SK-MEL-5 (cell line): ENCODE measurements at places on chromosomes 6 and 20. TPM values are rescaled to one million over a fixed set of nuclear protein-coding genes. Genes with fewer than 3 reads are reported as not detected.

DNA sequence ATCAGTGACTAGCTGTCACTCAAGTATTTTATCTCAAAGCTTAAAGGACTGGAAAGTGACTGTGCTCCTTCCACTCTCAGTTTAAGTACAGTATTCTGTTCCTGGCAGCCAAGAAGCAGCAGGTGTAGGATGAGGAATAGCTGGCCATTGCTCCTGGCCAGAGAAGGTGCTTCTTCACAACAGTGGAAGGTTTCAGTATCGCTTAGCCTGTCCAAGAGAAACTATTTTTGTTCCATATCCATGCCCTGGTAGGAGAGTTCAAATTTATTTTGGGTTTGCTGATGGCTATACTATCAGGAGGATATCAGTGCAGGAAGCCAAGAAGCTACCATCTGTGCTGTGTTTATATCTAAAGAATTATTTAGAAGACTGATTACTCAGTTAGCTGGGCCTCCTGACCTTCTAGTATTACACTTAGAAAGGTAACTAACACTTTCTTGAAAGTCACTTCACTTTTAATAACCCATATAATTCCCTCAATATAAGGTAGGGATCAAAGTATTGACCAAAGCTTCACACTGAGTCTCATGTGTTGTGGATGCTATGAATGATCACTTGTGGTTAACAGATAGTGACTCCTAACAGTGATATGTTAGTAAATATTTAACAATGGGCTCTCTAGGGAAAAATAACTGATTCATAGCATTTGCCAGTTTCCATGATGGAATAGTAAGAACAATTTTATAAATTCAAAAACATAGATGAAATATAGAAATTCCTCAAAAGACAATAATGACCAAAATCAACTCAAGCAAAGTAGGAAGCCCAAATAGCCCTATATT lies 99.9 kb downstream of the AIG1 start:
- no peak for DNase-seq

- DNase-seq = peak; percentile 44
Measured at GRCh38 chr20:59082077-59082740, 39.6 kb upstream of the PRELID3B start.

DNA sequence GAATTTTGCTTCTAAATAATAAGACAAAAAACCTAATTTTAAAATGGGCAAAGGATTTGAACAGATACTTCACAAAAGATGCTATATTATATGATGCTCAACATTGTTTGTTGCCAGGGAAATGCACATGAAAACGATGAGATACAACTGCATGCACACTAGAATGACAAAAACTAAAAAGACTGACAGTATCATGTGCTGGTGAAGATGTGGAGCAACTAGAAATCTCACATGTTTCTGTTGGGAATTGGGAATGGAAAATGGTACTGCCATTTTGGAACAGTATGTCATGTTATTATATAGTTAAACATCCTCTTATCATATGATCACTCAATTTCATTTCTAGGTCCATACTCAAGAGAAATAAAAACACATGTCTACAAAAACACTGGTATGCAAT lies 13.4 kb upstream of the SNX9 start:
- DNase-seq = no peak

The HELZ2 gene
- 20.7 and 21.7 TPM in 2 replicates for total RNA-seq

The EPHA7 gene
- total RNA-seq = 4.9 and 5.7 TPM in 2 replicates
